ENCODE measurements at places on chromosomes 2 and 18. TPM values are rescaled to one million over a fixed set of nuclear protein-coding genes. Genes with fewer than 3 reads are reported as not detected.

GBX2 gene
- total RNA-seq: 1.3 TPM

CROCC2 gene
- total RNA-seq: not detected

MOB4 gene
- 24.5 TPM for total RNA-seq

GKN1 gene
- not detected for total RNA-seq

CHST9 gene
- not detected for total RNA-seq

SCN7A gene
- total RNA-seq: not detected

SLC9A4 gene
- total RNA-seq: not detected

PRKRA gene
- 64.0 TPM for total RNA-seq

BMP10 gene
- total RNA-seq: not detected

IL1A gene
- 305 TPM for total RNA-seq

MBD5 gene
- total RNA-seq: 10.7 TPM

ST3GAL5 gene
- total RNA-seq: 12.9 TPM

PSMA8 gene
- not detected for total RNA-seq

VWA3B gene
- 0.08 TPM for total RNA-seq

PLA2R1 gene
- total RNA-seq: 4.5 TPM

GALNT5 gene
- total RNA-seq: 3.1 TPM

FZD7 gene
- 6.5 TPM for total RNA-seq

LYPD6B gene
- 4.9 TPM for total RNA-seq

AOX1 gene
- total RNA-seq: 17.5 TPM

ITGB6 gene
- total RNA-seq: 58.8 TPM

POTEI gene
- not detected for total RNA-seq

CNGA3 gene
- not detected for total RNA-seq

GCKR gene
- total RNA-seq: not detected

KRTCAP3 gene
- 29.4 TPM for total RNA-seq

All from hair follicular keratinocyte (primary cell).